Vagina (tissue), 2 donors: ENCODE measurements at places on chromosomes 1 and 21.

DNA sequence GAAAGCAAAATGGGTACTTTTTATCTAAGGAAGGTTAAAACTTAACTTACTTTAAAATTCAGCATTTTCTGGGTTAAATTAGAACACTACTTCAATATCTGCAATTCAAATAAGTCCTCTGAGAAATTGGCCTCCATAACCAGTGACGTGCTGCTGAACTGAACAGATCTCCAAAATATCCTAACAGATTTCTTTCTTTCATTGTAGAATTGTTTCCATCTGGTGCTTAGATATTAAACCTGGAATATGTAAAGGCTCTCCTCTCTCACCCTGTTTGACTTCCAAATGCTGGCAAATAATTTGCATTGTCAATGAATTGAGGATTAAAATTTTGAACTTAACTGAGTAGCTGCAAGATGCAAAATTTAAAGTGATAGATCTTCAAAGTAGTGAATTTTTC is 316.9 kb upstream of the CXADR start:
- DNase-seq = no peak

- no peak for DNase-seq
Observed at GRCh38 chr1:210607361-210607760, 278.7 kb downstream of the HHAT start.

DNA sequence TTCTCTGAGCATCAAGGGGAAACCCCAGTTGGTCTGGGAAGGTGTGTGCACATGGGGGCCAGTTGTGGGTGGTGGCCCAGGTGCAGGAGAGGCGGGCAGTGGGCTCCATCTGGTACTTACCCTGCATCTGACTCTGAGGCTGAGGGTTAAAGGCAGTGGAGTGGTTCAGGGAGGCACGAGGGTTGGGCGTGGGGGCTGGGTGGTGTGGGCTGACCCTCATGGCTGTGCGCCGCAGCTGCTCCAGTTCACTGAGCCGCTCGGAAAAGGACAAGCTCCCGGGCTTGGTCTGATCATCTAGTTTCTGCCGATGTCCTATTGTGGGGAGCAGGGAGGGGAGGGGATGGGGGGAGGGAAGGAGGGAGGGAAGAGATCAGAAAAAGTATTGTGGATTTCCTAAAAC is 165.5 kb downstream of the CLIC6 start:
- DNase-seq = no peak

GRCh38 chr1:217026531-217026930 is 303.3 kb upstream of the ESRRG start:
- DNase-seq = no peak

DNA sequence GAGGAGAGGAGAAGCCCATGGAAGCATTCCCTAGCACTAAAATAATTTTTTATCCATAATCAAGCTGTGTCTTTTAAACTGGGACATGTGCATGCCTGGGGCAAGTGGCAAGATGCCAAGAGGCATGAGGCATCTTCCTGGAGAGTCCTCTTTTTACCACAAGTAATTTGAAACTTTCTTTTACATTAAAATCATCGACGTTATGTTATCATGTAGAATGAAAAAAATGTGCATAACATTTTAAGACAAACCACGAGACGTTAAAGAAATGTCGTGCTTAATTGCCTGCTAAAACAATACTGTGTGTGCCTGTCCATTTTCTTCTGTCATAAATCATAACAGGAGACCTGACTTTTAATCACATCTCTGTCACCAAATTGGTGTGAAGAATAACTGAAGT is 1.5 kb downstream of the STYXL2 start:
- no peak for DNase-seq

DNA sequence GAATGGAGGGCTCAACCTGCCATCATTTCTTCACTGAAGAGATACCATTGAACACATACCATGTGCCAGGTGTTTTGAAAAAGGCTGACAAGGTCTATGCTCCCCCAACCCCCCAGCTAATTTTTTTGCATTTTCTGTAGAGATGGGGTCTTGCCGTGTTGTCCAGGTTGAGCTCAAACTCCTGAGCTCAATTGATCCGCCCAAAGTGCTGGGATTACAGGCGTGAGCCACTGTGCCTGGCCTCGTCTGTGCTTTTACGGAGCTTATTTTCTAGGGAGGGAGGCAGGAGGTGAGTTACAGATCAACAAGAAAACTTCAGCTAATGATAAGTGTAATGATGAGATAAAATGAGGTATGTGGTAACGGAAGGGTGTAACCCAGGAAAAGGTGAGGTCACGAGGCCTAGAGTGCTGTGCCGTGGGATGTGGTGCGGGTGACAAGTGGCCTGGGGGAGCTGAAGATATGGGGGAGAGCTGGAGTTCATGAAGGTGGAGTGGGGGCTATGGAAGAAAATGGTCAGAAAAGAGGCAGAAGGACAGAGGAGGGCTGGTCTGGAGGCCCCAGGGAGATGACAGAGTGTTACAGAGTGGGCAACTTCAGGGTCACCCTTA is 28.2 kb downstream of the FAAH start:
- no peak for DNase-seq
